ENCODE measurements at places on chromosomes 5 and 9. TPM values are rescaled to one million over a fixed set of nuclear protein-coding genes. Genes with fewer than 3 reads are reported as not detected.

The NR2F1-AS1 gene
- total RNA-seq, result 23.2 TPM

The ST8SIA4 gene
- total RNA-seq, result 17.5 TPM

The PCDHB12 gene
- total RNA-seq, result 3.3 TPM

The PTBP3 gene
- 53.6 TPM for total RNA-seq

The FAM151B gene
- total RNA-seq, result 4.0 TPM
